NCI-H2171 (cell line): ENCODE measurements at places on chromosomes 6 and 20.

DNA sequence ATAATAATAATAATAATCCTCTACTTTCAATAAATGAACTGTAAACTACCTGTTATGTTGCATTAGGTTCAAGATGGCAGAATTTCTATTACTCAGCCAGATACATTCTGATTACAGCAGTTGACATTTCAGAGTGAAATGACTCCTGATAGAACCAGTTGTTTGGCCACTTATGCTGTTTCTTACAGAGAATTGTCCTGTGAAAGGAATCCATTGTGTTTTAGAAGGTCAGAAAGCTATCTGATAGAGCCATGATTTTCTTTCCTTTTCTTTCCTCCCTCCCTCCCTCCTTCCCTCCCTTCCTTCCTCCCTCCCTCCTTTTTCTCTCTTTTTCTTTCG lies 16.6 kb downstream of the GJA10 start:
- no peak for DNase-seq

DNA sequence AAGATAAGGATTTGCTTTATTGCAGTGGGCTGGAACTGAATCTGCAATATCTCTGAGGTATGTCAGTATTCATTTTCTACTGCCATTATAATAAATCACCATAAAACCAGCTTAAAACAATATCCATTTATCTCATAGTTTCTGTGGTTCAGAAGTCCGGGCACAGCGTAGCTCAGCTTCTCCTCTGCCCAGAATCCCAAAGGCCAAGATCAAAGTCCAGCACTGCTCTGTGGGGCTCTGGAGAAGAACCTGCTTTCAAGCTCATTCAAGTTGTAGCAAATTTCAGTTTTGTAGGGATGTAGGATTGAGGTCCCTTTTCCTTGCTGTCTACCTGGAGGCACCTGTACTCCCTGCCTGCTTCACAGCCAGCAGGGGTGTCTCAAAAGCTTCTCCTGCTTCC lies 339.9 kb upstream of the AGPAT4 start:
- DNase-seq, result no peak

DNA sequence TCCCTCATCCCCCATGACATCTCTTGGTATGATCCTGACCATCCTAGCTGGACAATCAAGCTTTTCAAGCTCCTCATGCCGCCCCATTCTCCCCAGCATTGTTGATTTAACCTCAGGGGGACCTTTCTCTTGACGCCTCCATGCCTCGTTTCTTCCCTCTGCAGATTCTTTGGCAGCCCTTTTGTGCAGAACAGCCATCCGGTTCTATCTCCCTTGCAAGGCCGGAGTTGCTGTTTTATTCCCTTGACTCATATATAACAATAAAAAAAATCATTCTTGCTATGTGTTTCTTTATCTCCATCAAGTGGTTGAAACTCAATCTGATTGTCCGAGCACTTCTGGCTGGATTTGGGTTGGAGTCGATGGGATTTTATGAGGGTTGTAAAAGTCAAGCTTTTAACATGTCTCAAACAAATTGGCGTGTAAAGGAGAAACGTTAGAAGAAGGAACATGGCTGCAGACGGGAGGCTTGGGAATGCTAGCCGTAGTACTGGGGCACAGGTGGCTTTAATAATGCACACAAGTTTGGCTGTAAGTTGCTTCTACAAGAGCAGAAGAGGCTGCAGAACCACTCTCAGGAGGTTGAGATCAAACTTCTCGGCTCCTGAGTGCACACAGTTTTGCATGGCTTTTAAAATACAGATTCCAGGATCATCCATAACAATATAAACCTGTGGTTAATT lies 3.9 kb upstream of the SULF2 start:
- DNase-seq, result no peak

DNA sequence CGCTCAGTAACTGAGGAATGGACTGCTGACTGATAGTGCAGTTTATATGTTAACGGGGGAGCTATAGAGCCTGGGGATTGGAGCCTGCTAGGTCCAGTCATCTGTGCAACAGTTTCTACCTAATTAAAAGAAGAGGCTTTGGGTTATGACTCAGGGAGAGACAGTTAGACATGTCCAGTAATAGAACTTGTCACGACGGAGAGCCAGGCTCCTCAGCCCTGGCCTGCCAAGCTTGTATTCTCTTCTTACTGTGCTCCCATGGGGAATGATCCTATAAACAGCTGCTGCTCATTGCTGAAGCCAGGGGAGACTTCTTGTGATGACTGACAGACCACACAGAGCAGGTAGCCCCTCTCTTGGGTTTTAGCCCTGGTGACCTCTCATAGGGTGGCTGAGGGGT lies 69.3 kb downstream of the SYNJ2 start:
- no peak for DNase-seq

- no peak for DNase-seq
These were observed 69.0 kb upstream of the AKAP12 start for GRCh38 chr6:151170622-151171246.

DNA sequence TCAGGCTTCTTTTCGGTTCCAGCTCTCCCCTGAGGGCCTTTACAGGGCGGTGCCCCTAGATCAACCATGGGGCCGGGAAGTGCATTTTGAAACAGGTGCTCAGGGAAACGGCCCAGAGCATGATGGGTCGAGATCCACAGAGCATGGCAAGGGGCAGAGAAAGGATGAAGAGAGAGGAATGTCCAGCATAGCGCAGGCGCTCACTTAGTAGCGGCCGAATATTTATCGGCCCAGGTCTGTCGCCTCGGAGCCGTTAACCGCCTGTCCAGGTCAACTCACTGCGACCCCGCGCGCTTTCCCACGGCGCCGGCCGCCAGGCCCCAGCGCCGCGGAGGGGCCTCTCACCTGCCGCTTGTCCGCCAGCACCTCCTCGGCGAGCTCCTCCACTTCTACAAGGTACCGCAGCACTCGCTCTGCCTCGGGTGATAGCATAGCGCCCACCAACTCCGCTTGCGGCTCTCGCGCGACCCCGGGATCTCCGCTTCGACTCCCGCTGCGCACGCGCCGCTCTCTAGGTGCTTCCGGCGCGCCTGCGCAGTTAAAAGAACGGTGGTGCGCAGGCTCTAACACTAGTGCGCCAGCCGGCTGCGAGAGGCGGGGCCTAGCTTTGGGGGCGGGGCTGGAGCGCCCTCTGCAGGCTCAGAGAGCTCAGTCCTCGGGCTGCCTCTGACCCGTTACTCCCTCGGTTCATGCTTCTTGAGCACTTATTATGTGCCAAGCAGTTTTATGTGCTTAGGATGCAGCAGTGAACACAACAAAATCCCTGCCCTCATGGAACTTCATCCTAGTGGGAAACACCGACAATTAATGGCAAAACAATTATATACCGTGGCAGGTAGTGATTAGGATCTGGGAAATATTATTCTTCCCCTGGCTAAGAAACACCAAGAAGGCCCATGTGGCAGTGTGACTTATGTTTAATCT lies at the start of gene PDRG1:
TSS of gene PDRG1 (minus strand) at position 517 of the 924 bp plus-strand sequence. CDS start at position 432, 85 bp downstream.
- peak; percentile 99 for DNase-seq

- no peak for DNase-seq
These were observed 186.9 kb upstream of the SLC24A3 start for GRCh38 chr20:19025430-19026120.

DNA sequence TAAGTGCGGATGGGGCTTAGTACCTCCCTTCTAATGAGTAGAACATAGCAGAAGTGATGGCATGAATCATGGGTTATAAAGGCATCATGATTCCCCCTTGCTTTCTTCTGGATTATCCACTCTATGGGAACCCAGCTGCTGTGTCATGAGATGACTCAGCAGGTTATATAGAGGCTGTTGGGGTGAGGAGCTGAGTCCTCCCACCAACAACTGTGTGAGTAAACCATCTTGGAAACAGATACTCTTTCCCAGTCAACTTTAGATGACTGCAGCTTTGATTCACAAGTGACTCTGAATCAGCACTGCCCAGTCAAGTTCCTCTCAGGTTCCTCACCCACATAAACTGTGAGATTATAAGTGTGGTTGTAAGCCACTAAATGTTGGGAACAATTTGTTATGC lies 46.3 kb downstream of the FAM83B start:
- no peak for DNase-seq

GRCh38 chr6:55827818-55828522 lies 47.4 kb downstream of the BMP5 start:
- DNase-seq, result no peak

- no peak for DNase-seq
These were observed 15.9 kb downstream of the DDO start for GRCh38 chr6:110399219-110400071.

DNA sequence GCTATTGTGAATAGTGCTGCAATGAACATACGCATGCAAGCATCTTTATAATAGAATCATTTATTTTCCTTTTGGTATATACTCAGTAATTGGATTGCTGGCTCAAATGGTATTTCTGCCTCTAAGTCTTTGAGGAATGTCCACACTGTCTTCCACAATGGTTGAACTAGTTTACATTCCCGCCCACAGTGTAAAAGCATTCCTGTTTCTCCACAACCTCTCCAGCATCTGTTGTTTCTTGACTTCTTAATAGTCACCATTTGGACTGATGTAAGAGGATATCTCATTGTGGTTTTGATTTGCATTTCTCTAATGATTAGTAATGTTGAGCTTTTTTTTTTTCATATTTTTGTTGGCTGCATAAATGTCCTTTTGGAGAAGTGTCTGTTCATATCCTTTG lies 208.7 kb downstream of the PHF3 start:
- DNase-seq, result no peak

GRCh38 chr6:108251252-108251651 lies 9.6 kb downstream of the SNX3 start:
- DNase-seq, result no peak

- DNase-seq, result no peak
These were observed 48.7 kb upstream of the SRPK1 start for GRCh38 chr6:35969646-35970045.

- DNase-seq, result peak; percentile 98
These were observed 31.6 kb downstream of the CBFA2T2 start for GRCh38 chr20:33521461-33521860.

DNA sequence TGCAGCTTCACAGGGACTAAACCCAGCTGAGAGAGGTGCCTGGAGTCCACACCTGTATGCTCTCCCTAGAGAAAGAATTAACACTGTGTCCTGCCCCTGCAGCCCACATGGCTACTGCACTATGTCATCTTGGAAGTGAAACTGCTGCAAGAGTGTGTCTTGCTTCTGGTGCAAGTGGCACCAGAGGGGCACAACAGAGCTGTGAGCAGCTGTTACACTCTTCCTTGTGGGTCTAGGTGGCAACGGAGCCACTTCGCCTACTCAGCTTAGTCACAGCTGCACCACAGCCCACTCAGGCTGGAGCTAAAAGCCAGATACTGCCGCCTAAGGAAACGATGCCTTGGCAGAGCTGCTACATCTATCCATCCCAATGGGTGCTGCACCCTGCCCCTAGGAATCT lies 391.4 kb downstream of the COL12A1 start:
- no peak for DNase-seq

GRCh38 chr6:157547112-157547511 lies 166.1 kb downstream of the ZDHHC14 start:
- DNase-seq, result no peak

- DNase-seq, result no peak
These were observed 26.1 kb downstream of the ANGPT4 start for GRCh38 chr20:889932-890463.

DNA sequence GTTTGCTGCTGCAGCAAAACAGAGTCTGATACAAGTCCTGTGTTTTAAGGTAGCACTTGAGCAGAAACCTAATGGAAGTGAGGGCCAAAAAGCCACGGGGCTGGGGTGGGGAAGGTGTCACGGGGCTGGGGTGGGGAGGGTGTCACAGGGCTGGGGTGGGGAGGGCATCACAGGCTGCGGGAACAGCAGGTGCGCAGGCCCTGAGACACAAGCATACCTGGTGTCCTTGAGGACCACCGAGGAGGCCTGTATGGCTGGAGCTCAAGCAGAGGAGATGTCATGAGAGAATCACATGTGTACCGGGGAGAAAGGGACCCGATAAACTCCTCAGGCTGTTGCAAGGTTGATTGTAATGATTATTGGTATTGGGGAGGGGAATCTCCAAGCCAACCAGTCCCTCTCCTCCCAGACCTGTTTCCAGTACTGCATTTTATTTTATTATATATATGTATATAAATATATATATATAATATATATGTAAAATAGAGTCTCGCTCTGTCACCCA lies 13.6 kb upstream of the SPO11 start:
- DNase-seq, result no peak

GRCh38 chr6:143601504-143601903 lies 76.3 kb upstream of the PHACTR2 start:
- DNase-seq, result peak; percentile 16

DNA sequence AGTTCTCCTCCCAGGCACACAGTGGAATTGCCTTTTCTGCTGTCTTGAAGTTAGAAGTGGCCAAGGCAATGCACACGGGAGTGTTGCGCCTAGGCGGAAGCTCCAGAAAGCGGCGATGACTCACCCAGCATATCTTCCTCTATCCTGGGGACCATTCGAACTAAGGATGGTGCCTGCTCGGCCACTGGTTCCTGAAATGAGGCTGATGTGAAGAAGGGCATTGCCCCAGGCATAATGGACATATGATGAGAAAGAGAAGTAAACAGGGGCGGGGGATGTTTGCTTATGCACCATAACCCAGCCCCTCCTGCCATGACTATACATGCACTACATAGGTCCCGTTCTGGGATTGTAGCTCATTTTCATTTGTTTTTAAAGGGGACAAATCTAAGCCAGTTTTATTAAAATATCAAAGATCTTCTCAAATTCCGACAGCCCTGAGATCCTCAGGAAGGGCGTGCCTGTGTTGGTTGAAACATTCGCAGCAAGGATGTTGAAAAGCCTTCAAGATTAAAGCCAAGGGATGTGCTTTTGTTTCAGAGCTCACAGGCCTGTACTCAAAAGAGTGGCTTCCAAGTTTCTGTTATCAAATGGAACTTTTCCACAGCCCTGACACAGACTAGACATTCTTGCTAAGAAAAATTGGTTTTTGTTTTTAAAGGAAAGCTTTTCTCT lies 218.5 kb downstream of the LY86 start:
- no peak for DNase-seq

GRCh38 chr6:75430631-75431325 lies 62.8 kb downstream of the FILIP1 start:
- no peak for DNase-seq

GRCh38 chr6:14276071-14276470 lies 158.5 kb downstream of the CD83 start:
- DNase-seq, result no peak

DNA sequence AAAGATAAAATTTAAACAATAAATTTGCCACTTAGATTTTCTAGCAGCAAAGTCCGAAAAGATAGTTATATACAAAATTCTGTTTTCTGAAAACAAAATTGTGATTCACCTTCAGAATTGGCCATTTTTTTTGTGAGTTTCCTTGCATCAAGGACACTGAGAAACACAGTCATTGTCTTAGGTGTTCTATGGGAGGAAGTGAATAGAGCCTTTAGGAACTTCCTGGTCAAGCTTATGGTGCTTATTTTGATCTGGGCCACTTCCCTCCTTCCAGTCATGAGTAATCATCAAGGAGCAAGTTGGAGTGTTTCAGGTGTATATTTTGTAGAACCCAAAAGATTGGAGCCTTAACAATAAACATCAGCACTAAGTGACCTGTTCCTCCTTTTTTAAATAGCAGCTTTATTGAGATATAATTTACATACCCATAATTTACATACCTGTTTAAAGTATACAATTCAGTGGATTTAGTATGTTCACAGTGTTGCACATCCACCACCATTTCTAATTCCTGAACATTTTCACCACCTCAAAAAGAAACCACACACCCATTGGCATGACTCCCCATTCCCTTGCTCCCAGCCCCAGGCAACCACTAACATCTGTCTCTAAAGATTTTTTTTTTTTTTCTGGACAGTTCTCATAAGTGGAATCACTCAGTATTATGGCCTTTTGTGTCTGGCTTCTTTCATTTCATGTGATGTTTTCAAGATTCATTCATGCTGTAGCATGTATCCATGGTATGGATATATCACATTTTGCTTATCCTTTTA lies 17.6 kb downstream of the TMEM74B start:
- DNase-seq, result no peak
